ENCODE measurements at places on chromosomes 5 and 9.
A peak's percentile ranks its signal among the peaks of the same experiment; 100 is the strongest.

- DNase-seq = no peak
Measured at GRCh38 chr9:133359399-133360175, 3.2 kb downstream of the SURF2 start.

GRCh38 chr9:16147726-16148125 is 594.9 kb downstream of the CCDC171 start:
- DNase-seq = no peak

- no peak for DNase-seq
Measured at GRCh38 chr9:82091100-82091499, 102.5 kb downstream of the SPATA31D1 start.

- no peak for DNase-seq
Measured at GRCh38 chr9:88716596-88717290, 181.8 kb downstream of the NXNL2 start.

GRCh38 chr9:128438343-128439109 is 17.3 kb upstream of the ODF2 start:
- DNase-seq = peak; percentile 12

Measured in SIG-M5 (cell line).